ENCODE measurements at places on chromosomes 1 and 21. TPM values are rescaled to one million over a fixed set of nuclear protein-coding genes. Genes with fewer than 3 reads are reported as not detected.

TRABD2B gene
- 1.0 TPM for total RNA-seq

DNA sequence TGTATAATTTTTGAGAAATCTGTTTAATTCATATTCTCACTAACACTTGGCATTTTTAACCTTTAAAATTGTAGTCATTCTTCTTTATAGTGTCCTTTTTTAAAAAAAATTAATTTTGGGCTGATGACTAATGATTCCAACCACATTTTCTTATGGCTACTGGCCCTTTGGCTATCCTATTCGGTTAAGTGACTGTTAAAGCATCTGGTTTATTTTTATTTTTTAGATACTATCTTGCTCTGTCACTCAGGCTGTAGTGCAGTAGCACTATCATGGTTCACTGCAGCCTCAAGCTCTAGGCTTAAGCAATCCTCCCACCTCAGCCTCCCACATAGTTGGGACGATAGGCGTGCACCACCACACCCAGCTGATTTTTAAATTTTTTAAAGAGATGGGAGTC is 723.2 kb upstream of the CXADR start:
- no peak for DNase-seq
- H3K27me3 ChIP-seq = peaks cover 2% of the 10 kb centered on the region
- H3K36me3 ChIP-seq = no peaks in the 10 kb centered on the region

DNA sequence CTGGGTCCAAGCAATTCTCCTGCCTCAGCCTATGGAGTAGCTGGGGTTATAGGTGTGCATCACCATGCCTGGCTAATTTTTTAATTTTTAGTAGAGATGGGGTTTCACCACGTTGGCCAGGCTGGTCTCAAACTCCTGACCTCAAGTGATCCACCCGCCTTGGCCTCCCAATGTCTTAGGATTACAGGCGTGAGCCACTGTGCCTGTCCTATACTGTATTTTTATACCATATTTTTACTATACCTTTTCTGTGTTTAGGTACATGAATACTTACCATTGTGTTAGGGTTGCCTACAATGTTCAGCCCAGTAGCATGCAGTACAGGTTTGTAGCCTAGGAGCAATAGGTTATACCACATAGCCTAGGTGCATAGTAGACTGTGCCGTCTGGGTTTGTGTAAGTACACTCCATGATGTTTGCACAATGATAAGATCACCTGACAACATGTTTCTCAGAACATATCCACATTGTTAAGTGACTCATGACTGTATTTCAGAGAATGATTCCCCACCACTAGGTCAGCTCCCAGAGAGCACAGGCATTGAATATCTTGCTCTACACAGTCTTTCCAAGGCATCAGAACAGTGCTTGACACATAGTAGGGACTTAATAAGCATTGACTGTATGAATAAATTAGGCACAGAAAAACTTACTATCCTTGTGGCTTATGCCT is 6.0 kb upstream of the CITED4 start:
- H3K4me1 ChIP-seq = peaks cover 4% of the 10 kb centered on the region
- H3K27me3 ChIP-seq = peaks cover 3% of the 10 kb centered on the region
- H3K27ac ChIP-seq = no peak overlapping the region
- DNase-seq = no peak
- H3K36me3 ChIP-seq = no peaks in the 10 kb centered on the region

DNA sequence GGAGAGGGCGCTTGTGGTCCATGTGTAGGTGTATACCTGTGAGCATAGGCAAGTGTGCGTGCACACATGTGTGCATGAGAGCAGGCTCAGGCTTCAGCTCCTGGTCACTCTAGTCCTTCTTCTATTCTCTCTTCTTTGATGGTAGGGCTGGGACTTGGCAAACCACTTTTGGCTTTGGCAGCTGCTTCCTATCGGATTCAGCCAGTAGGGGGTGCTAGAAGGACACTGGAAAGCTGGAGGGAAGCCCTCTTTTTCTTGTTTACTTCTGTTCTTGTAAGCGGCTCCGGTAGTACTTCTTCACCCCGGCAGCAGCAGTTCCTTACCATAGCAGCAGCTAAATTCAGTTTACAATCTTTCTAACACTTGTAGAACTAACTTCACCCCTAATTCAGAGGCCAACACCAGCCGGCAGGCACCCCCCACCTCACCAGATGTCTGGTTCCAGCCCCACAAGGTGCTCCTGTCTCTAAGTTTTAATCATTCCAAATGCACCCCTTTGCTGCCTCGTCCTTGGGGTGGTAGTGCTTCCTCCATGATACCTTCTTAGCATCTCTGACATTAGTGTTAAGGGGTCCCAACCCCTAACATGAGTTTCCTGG is 25.1 kb downstream of the NENF start:
- H3K4me1 ChIP-seq = no peaks in the 10 kb centered on the region
- no peak overlapping the region for H3K4me3 ChIP-seq
- H3K27me3 ChIP-seq = peaks cover 1% of the 10 kb centered on the region
- DNase-seq = peak; percentile 77

- no peaks in the 10 kb centered on the region for H3K36me3 ChIP-seq
- peaks cover 7% of the 10 kb centered on the region for H3K27me3 ChIP-seq
- H3K27ac ChIP-seq = no peak overlapping the region
- H3K4me1 ChIP-seq = peaks cover 6% of the 10 kb centered on the region
Observed at GRCh38 chr1:119327450-119328155, 41.0 kb upstream of the HAO2 start.

GRCh38 chr1:110281363-110282290 is 57.5 kb upstream of the RBM15 start:
- no peaks in the 10 kb centered on the region for H3K36me3 ChIP-seq
- DNase-seq = no peak
- no peak overlapping the region for H3K27ac ChIP-seq
- H3K4me1 ChIP-seq = peaks cover 13% of the 10 kb centered on the region
- H3K4me3 ChIP-seq = no peak overlapping the region

DNA sequence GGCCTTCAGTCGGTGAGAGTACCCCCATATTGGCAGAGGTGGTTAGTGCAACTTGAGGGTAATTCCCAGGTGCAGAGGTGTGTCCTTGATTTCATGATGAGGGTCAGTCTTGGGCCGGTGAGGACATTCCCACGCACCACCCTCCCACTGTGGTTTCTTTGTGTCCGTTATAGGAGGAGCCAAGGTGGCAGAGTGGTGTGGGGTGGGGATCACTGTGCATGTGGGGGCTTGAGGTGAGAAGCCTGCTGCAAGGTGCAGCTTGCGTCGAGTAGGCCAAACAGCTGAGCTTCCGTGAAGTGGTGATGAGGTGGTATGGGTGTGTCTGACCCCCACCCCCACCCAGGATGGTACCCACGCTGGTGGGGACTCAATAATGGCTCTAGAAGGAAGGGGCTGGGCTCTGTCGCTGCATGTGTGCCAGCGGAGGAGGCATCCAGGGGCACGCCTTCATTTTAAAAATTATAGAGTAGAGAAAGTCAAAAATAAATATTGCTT is 6.2 kb downstream of the PTPRF start:
- peaks cover 46% of the 10 kb centered on the region for H3K4me1 ChIP-seq
- peaks cover 13% of the 10 kb centered on the region for H3K27me3 ChIP-seq
- H3K27ac ChIP-seq = no peak overlapping the region
- DNase-seq = no peak
- H3K36me3 ChIP-seq = peaks cover 20% of the 10 kb centered on the region
